Frontal cortex (tissue), 4 donors: ENCODE measurements at places on chromosomes 2 and 18.

- DNase-seq, result no peak
Observed at GRCh38 chr2:17933256-17933655, 54.8 kb downstream of the KCNS3 start.

DNA sequence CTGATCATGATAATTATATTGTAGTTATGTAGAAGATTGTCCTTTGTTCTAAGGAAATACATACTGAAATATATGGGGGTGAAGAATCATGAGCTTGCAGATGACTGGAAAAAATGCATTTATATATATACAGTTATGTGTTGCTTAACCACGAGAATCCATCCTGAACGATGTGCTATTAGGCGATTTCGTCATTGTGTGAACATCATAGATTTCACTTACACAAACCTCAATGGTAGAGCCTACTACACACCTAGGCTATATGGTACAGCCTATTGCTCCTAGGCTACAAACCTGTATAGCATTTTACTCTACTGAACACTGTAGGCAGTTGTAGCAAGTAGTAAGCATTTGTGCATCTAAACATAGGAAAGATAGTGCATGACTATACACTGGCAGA is 2.6 kb upstream of the ACAA2 start:
- DNase-seq, result no peak

- DNase-seq, result no peak
Observed at GRCh38 chr2:134836986-134837385, 1.4 kb upstream of the ACMSD start.

- DNase-seq, result no peak
Observed at GRCh38 chr2:207792244-207792785, 22.6 kb upstream of the FZD5 start.

- DNase-seq, result no peak
Observed at GRCh38 chr18:56568986-56569385, 69.4 kb downstream of the TXNL1 start.

DNA sequence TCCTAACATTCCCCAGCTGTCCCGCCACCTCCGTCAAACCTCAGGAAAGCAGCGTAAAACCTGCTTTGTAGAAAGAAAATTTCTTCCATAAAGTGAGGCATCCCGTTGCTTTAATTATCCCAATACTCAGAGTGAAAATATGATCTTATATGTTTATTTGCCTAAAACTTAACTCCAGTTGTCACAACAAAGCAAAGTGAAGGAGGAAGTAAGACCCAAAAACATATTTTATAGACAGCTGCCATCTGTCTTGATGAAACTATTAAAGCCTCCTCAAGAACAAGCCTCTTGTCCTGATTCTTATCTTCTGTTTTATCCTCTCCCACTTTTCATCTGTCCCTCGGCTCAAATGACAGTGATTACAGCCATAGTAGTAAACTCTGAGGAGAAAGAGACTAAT is 28.9 kb upstream of the LPIN2 start:
- DNase-seq, result no peak
